ENCODE measurements at places on chromosomes 1 and 21.

- DNase-seq: no peak
Observed at GRCh38 chr1:198939286-198939685, 300.4 kb downstream of the PTPRC start.

GRCh38 chr1:162087111-162087510 is 17.6 kb downstream of the NOS1AP start:
- no peak for DNase-seq

GRCh38 chr1:174206148-174206836 is 47.0 kb downstream of the RABGAP1L start:
- DNase-seq: no peak

DNA sequence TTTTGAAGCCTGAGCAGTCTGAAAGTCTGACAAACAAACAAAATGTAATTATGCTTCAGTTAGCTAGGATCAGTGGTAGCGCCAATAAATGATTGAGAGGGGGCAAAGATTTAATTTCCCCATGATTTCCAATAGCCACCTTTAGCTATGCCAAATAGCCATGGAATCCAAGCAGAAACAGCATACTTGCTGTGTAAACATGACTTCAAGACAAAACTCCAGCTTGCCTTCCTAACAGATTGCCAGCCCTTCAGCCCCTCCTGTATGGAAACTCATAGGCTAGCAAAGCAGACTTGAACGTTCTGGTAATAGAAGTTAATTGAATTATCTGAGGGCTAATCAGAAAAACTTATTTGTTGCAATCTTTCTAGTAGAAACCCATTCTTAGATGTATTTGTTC is 25.6 kb upstream of the SLC30A1 start:
- DNase-seq: no peak

DNA sequence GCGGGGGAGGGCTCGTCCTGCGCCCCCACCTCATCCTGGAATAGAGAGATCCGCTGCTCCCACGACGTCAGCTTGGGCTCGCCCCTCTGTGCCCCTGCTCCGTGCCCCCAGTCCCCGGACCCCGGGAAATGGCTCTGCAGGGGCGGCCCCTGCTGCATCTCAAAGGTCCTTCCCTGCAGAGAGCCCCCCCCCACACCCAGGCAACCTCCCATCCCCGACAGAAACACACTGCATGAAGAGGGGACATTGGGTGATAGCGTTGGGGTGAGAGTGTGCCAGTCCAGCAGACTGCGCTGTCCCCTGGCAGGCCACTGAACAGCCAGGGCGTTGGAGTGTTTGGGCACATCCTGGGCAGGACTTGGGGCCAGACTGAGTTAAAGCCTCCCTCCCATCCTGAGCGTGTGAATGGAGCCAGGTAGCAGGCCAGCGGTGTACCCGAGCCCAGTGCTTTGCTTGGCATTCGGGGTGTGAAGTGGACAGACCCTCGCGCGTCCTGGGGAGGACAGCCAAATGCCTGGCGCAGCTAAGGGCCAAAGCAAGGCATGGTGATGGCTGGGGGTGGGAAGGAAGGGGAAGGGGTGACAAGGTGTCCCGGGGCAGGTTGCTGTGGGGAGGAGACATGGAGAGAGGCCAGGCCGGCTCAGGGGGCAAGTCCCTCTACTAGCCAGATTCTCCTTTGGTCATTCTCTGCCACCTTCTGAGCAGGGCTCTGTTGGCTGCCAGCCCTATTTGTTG is 633 bp upstream of the ETNK2 start:
- no peak for DNase-seq

- DNase-seq: no peak
Observed at GRCh38 chr1:20329793-20330542, 39.3 kb downstream of the VWA5B1 start.

- no peak for DNase-seq
Observed at GRCh38 chr21:35150562-35151226, 101.6 kb upstream of the RUNX1 start.

DNA sequence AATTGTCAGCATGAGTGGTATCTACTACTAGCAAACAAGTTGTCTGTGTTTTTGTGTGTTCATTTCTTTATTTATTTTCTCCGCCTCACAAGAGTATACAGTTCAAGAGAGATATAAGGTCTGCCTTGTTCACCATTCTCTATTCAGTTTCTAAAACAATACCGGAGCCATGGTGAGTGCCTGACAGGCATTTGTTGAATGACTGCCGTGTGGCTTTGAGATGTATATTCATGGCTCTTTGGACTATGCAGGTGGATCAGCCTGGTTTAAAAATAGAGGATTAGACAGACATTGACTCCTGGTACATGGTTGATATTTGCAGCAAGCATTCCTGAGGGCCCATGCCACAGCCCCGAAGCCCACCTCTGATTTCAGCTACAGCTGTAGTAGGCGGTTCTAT is 89.7 kb downstream of the PGM1 start:
- no peak for DNase-seq

- DNase-seq: no peak
Observed at GRCh38 chr1:152770411-152770810, 4.5 kb upstream of the LCE1F start.

DNA sequence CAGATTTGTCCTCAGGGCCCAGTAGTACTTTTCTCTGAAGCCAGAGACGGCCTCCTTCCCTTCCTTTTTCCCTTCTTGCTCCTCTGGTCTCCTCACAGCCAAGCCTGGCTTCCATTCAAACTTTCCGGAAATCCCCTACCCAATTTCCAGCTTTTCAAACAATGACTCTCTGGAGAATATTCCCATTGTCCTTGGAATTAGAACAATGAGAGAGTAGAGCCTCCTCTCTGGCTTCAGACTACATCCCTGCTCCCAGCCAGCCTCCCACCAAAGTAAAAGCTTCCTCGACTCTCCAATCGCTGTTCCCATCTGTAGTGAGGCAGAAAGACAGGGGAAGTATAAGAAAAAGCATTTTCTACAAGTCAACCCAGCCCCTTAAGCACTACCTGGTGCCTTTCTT is 77.7 kb upstream of the SOX13 start:
- DNase-seq: no peak

DNA sequence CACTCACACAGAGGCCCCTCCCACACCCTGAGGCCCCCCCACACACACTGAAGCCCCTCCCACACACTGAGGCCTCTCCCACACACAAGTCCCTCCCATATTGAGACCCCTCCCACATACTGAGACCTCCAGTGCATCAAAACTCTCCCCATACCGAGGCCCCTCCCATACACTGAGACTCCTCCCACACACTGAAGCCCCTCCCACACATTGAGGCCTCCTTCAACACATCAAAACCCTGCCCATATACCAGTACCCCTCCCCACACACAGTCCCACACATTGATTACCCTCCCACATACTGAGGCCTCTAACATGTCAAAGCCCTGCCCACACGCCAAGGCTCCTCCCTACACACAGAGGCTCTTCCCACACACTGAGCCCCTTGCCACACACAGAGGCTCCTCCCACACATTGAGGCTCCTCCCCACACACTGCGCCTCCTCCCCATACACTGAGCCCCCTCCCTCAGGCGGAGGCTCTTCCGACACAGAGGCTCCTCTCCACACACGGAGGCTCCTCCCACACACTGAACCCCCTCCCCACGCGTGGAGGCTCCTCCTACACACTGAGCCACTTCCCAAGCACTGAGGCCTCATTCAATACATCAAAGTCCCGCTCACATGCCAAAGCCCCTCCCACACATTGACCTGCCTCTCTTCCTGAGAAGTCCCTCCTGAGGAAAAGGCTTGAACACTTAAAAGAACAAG is 392.3 kb downstream of the CAMTA1 start:
- no peak for DNase-seq

DNA sequence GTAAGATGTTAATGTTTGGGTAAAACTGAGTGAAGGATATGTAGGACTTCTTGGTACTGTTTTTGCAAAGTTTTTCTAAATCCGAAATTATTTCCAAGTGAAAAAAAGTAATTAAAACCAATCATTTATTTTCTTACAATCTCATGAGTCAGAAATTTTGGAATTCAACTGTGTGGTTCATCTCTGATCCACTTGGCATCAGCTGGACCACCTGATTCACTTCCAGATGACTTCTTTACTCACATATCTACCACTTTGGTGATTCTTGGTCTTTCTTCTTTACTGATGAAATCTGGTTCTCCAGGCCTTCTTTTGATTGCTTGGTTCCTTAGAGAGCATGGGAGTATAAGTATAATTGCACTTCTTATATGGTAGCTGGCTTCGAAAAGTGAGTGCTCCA is 254.9 kb upstream of the CACYBP start:
- DNase-seq: no peak

- DNase-seq: no peak
Observed at GRCh38 chr1:202235003-202235660, 41.5 kb downstream of the LGR6 start.

Data from GM18507 (cell line).